ENCODE measurements at places on chromosomes 6 and 20.
A peak's percentile ranks its signal among the peaks of the same experiment; 100 is the strongest.

DNA sequence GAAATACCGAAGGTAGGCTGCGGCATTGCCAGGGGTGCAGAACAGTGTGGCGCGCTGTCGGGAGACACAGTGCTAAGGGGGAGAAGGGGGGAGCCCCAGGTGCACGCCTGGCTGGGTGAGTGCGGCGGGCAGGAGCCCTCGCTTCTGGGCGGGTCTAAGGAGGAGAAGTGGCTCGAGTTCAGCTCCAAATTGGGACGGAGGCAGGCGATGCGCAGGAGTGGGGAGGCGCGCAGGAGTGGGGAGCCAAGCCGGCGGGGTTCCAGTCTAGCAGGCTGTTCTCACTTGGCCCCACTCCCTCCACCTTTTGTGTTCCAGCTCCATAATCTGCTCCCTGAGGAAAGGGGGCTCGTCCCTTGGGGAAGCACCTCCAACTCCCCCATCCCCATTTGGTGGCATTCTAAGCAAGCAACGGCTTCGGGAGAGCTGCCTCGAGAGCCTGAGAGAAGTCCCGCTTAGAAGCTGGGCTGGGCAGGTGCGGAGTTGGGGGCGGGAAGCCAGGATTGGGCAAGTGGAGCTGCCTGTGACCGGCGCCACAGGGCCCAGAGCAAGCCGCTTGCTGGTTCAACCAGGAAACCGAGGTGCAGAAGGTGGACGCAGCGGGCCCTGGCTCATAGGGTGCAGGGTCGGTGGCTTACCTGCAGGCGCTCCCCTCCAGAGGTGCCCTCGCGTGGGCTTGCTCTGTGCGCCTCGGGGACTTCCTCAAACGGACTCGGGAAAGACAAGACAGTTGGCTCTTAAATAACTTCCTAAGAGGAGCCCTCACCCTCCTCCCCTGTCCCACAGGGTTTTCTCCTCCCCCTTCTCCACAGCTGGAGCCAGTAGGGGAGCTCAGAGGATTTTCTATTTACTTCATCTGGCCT, at the start of gene F13A1:
F13A1 (minus strand) TSS at position 711 of the 860 bp plus-strand sequence. CDS start 1,998 bp downstream, outside the sequence.
- peak; percentile 39 for DNase-seq

DNA sequence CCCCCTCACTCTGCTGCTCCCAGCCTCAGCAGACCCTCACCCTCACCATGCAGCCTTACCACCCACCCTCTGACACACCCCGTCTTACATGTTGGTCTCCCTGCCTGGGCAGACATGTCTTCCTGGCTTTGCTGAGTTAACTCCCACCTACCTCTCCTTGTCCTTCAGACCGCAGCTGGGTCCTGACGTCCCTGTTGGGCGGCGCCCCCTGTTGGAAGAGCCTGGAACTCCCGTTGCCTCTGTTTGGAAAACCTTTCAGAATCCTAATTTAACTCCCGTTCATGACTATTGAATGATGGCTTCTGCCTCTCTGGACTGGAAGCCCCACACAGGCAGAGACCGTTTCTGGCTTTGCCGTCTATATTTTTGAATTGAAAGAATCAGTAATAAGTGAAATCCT, 245.1 kb downstream of the MYLK4 start:
- DNase-seq: no peak

DNA sequence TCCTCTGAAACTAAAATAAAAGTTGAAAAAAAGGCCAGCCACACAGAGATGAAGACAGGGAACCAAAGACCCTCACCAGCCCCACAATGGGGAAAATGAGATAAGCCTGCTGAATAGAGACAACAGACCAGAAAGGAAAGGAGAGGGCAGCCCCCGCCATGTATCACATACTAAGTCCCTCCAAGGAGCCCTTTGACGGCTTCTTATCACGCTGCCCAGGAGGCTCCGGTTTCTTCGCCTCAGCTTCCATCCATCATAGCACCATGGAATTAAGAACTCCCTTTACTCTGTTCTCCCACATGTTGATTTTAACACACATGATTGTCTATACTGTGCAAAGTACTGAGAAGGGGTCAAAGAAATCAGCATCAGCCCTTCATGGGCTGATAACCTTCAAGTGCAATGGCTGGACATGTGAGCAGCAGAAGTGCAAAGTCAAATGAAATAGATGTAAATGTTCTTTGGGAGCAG, 54.9 kb downstream of the MAP3K5 start:
- DNase-seq: no peak

DNA sequence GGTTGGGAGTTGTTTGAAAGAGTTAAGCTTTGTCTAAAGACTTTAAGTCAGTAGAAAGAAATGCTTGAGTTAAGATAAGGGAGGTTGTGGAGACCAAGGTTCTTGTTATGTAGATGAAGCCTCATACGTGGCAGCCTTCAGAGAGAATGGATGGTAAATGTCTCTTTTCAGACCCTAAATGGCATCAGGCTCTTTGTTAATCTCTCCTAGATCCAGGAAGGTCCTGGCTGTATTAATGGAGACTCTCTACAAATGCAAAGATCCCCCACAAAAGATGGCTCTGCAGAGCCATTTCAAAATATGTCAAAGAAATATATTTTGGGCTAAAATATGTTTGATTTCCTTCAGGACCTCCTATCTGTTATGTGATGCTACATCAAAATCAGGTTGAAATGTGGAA, 161.6 kb downstream of the ADAT2 start:
- DNase-seq: no peak

DNA sequence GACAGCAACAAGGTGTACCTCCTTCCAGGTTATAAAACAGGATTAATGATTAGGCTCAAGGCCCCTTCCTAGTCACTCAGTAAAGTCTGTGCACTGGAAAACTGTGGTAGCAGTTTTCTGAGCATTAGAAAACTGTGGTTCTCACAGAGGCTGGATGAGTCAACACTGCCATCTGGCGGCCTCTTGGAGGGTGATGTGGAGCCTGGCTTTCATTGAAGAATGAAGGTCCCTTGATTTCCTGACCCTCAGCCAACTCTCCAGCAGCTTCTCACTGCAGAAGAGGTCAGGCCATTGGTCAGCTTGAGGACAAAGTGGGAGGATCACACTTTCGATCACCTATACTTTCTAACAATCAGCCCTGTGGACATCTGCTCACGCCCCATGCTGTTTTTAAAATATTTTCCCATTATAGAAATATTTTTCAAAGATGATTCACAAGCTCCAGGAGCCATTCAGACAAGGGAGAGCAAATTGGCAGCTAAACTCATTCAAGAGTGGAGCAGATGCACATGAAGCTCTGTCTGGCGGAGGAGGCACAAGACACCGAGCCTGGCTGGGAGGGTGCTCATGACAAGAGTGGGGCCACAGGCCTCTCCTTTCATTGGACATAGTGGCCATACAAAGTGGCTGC, 23.2 kb downstream of the PSMB1 start:
- DNase-seq: peak; percentile 23

GRCh38 chr20:21159658-21160380, 33.9 kb downstream of the KIZ start:
- no peak for DNase-seq

- no peak for DNase-seq
Observed at GRCh38 chr6:18577491-18577890, 190.3 kb downstream of the RNF144B start.

DNA sequence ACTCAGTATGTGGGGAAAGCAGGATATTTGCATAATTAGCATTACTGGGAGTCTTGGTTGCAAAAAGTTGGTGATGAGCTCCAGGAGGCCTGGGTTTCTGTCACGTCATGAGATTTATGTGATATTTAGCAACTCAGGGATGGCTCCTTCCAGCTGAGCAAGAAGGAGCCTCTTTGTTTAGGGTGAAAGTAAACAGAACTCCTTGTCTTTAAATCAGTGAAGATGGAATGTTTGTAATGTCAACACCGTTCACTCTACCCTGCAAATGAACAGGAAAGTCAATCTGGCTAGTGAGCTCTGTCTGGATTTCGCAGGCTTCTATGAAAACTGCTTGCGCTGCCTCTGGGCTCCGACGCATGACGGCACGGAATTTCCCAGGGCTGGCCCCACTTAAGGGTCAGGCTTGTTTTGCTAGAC, 86.9 kb downstream of the PXDC1 start:
- DNase-seq: no peak

DNA sequence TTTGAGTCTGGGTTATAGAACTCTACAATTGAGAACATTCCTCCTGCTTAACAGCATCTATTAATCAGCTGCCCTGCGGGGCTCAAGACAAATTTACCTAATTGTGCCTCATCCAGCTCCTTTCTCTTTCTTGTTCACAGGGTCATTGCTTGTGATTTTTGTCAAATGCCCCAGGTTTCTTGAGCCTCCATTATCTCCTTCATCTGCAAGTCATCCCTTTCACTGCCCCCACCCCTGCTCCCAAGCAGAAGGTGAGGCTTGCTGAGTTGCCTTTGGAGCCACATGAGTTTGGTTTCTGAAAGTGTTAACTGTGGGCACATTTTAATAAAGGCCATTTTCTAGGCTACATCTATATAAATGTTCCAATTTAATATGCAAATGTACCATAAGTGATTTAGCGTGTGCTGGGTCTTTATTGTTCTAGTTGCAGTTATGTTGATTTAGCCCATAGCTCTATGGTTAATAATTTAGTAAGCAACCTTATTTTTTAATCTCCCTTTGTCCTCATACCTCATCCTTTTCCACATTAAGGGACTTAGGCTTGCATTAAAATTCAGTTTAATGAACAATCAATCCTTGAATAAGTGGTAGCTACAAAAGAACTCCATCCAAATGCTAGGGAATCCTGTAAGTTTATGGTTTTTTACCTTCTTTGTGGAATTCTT, 56.1 kb downstream of the VSTM2L start:
- DNase-seq: no peak

GRCh38 chr20:32482143-32482441, 103.0 kb downstream of the NOL4L start:
- DNase-seq: no peak

DNA sequence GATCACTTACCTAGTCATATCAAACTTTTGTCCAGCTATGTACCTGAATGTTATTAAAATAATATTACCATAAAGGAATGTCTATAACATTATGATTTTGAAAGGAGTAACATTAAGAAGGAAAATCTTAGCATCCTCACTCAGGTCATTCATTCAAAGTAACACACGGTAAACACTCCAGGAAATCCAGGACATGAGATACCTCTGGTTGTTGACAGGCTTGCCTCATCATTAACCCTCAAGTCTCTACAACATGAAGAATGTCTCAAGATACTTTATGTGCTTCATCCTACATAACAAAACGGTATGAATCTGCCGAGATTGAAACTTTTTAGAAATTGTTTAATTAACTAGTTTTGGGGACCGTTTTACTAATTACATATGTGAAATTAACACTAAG, 690 bp upstream of the FILIP1 start:
- DNase-seq: no peak

GRCh38 chr6:126937426-126937825, 181.0 kb upstream of the RSPO3 start:
- DNase-seq: no peak

- no peak for DNase-seq
Observed at GRCh38 chr6:113182370-113183141, 674.6 kb upstream of the MARCKS start.

DNA sequence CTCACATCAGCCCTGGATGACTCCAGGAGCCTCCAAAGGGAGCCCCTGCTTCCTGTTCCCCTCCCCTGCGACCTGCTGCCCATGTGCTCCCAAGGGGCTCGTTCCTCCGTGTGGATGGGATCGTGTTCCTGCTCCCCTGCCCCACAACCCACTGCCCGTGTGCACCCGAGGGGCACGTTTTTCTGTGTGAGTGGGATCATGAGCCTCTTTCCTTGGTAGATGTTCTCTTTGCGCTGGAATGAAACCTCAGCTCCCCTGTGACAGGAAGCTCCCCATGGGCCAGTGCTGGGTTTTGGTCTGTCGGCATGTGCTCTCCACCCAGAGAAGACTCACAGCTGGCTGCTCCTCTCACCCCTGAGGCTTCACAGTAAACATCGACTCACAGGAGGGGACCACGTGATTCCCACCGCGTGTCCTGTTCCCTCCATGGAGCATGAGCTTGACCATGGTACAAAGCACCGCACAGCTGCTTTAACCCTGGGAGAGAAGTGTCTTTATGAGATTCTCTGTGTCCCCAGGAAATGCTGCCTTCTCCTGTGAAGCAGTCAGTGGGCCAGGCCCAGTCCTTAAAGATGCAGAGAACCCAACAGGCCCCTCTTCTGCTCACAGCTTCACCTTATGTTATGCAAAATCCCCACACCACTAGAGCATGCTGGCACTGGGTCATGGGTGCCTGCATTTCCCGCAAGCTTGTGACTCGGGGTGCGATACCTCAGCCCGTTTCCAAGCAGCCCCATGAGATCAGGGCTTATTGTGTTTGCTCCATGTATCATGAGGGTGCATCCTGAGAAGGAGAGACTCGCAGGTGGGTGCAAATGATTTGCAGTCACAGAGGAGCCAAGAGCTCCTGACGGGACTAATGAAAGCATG, 215.1 kb downstream of the ERMARD start:
- DNase-seq: no peak

DNA sequence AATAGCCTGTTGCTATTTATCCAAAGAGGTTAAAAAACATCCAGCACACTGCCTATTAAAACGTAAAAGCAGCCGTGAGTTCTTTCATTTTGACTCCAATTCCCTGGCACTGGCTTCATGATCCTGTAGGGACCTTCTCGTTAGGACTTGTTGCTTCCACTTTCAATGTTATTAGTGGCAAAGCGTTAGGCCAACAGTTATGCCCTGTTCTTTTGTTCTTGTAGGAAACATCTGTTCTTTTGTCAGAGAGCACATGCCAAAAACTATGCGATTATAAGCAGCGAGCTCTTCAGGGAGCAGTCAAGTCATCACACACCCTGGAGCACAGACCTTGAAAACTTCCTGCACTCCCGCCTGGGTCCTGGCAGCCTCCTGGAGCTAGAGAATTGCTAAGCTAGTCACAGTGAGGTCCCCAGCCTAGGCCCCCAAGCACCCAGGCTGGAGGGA, 609.5 kb upstream of the ARID1B start:
- no peak for DNase-seq

- DNase-seq: no peak
Observed at GRCh38 chr6:42269553-42269952, 51.9 kb upstream of the MRPS10 start.

DNA sequence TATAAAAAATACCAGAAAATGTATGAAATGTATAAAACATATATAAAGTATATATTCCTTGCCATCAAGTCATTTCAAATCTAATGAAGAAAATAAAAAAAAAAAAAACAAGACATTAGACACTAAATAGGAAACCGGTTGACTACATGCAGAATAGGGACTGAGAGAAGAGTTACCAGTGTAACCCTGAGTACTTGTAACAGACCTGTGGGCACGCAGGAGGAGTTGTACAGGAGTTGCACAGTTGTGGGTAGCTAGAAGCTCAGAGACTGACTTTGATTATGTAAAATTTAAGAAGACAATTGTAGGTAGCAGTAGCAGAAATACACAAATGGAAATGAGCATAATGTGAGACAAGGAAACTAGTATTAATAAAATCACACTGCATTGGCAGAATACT, 112.4 kb upstream of the DST start:
- DNase-seq: no peak

All from CD14-positive monocyte (primary cell).